ENCODE measurements at places on chromosomes 7 and 10.

DNA sequence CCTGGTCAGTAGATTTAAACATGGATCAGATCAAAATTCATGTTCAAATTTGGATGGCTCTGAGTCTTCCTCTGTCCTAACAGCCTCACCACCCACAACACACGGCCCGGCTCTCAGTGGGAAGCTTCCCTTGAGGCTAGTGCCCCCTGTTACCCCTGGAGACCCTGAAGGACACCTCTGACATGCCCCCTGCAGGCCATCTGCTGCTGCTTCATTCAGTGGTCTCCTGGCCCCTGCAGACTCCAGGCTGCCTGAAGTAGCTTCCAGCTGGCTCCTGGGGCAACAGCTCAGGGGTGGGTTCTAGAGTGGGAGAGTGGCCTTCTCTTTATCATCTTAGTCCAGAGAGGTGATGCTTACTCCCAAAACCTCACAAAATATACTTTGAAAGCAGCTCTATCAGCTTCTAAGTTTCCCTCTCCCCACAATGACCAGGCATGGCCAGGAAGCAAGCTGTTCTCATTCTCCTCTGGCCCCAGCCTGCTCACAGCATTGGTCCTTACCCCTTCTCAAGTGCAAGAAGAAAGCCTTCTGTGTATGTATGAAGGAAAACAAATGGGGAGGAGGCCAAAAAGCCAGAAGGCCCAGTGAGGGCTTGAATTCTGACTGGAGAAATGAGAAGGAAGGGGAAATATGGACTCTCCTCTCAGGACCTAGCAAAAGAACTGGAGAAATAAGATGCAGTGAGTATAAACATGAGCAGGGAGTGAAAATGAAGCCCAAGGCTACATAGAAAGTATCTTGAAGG, 189.6 kb upstream of the INHBA start:
- no peak for DNase-seq

- no peak for DNase-seq
Measured at GRCh38 chr7:64654796-64655548, 11.0 kb upstream of the ZNF107 start.

DNA sequence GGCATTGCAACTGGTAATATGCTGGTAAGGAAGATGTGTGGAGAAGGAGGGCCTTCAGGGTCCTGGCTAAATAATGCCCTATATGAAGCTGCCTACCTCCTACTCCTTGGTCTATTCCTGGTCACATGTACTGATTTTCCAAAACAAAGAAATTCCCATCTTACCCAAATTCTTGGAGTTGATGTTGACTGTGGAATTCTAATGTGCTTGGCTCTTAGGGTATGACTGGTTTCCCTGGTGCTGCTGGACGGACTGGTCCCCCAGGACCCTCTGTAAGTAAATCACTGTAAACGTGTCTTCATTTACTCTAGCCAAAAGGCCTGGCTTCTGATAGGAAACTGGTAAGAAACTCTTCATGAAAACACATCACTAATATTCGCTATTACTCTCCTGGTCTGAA, 27.0 kb downstream of the COL1A2 start:
- DNase-seq: no peak

GRCh38 chr10:4941540-4942330, 21.5 kb upstream of the AKR1C1 start:
- no peak for DNase-seq

DNA sequence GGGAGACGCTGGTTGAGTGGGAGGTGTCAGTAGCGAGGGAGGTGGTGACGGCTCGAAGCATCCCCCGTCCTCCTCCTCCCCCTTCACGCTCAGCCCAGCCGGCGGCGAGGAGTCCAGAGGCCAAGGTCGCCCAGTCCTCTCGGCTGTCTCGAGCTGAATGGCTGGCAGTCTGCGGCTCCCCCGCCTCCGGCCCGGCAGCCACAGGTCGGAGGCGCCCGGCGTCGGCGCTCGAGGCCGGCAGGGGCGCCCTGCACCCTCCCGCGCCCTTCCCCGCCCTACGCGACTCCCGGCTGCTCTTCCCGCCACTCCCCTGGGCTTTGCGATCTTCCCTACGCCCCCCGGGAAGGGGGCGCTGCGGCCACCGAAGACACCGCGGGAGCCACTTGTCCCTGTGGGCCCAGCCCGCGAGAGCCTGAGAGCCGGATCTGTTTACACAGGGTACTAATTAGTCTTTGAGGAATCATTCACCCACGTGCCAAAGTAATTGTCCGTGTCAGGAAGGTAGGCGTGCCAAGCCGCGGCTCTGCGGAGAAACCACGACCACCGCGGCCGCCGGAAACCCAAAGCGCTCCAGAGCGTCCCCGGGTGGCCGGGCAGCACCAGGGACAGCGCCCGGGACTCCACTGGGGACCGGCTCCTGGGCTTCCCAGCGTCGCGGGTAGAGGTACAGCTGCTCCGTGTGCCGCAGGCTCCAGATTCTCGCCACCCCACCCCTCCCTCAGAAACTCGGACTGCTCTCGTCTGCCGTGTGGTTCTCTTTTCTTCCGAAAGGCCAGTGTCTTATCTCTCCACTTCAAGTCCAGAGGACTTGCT, at the start of gene NXPH1:
TSS of gene NXPH1 (plus strand) at position 133 of the 813 bp plus-strand sequence.
- DNase-seq: peak; percentile 87

DNA sequence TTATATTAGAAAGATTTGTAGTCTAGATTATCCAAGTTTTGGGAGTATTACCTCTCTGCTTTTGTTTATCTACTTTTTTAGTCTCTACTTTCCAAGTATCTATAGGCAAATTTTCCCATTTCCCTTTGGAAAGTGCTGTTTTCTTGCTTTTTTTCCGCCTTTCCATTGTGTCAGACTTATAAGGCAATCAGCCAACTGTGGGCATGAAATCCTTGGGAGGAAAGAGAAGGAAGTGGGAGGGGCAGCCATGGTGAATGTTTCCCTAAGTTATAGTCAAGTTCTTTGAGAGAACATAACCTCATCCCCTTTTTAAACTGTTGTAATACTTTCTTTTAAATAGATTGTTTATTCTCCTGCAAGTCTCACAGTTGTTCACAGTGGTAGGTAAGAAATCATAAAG, 52.6 kb downstream of the PTEN start:
- no peak for DNase-seq
